ENCODE measurements at places on chromosomes 3 and 15. TPM values are rescaled to one million over a fixed set of nuclear protein-coding genes. Genes with fewer than 3 reads are reported as not detected.

The TNFAIP8L3 gene
- 7.6 TPM for polyA plus RNA-seq

The RAB6B gene
- 2.1 TPM for polyA plus RNA-seq

The A4GNT gene
- polyA plus RNA-seq, result not detected

The VIPR1 gene
- 5.2 TPM for polyA plus RNA-seq

The LRRC31 gene
- polyA plus RNA-seq, result not detected
